ENCODE measurements at places on chromosomes 12 and 14.

DNA sequence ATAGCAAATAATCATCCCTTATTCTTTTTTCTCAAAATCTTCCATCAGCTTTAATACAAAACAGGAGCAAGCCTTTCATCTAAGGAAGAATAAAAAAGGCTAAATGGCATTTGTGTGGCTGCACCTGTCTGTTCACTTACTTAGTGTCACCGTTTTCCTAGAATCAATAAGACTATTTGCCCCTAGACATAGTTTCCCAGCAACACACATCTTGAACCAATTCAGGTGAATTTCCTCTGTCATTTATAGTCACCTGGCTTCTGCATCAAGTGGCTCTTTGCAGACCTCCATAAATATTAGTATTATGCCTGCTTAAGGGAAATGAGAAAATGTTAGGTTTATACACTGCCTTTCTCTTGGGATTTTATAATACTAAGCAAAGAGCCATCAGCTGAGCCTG lies 17.4 kb upstream of the GCH1 start:
- no peak for DNase-seq

DNA sequence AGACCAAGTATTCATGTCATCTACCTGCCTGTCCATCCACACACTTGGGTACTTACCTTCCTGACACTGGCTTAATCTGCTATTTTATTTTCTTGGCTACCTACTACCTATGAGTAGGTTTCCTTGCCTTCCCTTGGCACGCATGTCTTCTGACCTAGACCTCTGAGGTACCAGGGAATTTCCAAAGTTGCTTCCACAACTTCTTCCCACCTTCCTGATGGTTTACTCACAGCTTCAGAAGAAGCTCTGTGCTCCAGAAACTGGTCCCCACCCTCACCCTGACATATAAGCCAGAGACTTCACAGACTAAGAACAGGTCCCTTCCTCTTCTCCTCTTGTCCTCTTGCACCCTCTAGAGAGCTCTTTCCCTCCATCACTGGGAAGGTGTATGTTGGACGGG lies 35.7 kb upstream of the DDX11 start:
- DNase-seq: no peak

DNA sequence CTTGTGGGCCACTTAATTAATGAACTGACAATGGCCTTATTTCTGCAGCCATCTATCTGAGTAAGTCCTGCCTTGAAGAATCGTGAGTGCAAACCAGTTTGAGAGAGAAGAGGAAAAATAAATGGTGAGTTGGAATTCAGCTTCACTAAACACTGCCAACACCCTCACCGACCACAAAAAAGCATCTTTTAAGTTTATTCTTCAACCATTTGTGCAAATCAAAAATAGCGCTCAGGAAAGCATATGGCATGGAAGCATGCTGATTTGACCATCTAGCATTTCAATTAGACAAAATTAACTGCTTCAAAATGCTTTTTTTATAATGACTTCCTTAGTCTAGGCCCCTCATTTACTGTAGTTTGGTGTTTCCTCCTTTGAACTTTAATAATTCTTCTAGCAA lies 294.0 kb downstream of the PPFIA2 start:
- no peak for DNase-seq

DNA sequence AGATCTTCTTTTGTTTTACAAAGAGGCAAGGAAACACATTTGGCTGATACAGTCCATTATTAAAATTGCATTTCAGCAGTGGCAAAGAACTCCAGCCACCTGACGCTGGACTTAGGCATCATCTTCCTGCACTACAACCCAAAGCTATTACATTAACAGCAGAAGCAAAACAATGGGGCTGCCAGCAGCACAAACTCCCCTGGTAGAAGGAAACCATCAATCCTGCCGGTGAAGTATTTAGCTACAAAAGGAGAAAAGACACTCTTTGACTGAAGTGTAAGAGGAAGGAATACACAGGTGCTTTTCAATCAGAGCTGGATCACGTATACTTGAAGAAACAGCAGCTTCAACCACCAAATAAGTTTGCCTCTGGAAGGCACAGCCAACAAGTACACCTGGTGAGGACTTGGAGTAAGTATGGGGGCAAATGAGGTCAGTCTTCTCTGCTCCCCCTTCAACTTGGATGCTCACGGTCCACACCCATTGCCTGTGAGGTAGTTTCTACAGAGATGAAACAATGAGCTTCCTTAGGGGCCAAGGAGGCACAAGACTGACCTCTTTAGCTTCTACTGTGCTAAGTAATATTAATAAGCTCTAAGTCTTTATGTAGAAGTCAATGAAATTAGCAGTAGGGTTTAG lies 125.9 kb upstream of the FOXN3 start:
- DNase-seq: no peak

DNA sequence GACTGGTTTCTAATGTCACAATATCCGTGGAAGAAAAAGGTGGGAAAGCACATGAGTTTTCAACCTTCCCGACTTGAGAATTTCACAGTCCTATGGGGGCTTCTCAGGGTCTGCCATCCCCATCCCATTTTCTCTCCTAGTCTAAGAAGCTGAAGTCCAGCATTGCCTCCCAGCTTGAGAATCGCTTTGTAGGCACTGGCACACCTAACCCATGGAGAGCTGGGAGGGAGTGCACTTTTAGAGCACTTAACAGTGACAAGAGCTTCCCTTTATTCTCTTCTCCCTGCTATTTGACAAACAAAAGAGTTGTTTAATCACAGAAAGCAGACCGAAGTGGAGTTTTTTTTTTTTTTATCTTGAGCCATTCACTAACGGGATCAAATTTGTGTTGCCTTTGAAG lies 22.8 kb upstream of the SRRM4 start:
- no peak for DNase-seq

DNA sequence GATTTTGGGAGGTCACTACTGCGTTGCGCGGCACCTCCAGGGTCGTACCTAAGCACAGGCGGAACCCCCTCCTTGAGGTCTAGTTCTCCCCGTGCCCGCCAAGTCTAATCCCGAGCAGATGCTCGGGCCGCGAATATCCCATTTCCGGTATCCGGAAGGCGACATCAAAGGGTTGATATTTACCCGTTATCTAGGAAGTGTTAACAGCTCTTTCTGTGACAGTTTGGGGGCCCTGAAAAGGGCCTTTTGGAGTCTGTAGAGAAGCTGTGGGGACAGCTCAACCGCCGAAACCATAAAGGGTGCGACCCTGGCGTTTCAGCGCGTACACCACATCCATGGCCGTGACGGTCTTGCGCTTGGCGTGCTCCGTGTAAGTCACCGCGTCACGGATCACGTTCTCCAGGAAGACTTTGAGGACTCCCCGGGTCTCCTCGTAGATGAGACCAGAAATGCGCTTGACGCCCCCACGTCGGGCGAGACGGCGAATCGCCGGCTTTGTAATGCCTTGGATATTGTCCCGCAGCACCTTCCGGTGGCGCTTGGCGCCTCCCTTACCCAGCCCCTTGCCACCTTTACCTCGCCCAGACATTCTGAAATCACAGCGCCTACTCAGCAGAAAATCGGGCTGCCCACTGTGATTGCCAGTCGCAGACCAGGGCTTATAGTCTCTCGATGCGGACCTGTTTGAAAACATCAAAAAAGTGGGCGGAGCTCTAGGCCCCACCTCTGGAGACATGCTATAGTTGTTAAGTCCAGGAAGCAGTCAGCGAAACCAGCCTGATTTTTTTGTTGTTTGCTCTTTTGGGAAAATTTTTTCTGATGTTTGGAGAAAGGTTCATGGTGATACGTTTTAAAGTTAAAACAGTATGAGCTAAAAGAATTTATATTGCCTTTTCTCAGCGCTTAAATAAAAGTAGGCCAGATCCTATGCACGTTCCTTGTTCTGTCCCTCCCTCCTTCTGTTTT lies 32.5 kb downstream of the WBP11 start:
- peak; percentile 92 for DNase-seq

- no peak for DNase-seq
Measured at GRCh38 chr12:6852651-6853354, 853 bp downstream of the USP5 start.

DNA sequence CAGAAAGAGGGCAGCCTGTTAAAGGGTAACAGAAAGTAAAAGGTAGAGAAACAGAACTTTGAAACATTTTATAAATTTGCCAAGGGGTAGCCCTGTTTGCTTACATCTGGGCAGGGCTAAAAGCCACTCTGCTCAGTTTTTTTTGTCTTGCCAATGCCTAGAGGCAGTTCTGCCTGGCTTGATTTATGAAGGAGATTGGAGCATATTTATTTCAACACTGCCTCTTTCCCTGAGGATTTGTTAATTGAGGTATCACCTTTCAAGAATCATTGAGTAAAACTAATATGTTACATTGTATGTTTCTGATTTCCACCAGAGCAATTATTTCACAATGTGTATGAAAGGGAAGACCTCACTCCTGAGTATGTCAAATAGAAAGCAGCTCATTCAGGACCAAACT lies 160.8 kb downstream of the GXYLT1 start:
- no peak for DNase-seq

DNA sequence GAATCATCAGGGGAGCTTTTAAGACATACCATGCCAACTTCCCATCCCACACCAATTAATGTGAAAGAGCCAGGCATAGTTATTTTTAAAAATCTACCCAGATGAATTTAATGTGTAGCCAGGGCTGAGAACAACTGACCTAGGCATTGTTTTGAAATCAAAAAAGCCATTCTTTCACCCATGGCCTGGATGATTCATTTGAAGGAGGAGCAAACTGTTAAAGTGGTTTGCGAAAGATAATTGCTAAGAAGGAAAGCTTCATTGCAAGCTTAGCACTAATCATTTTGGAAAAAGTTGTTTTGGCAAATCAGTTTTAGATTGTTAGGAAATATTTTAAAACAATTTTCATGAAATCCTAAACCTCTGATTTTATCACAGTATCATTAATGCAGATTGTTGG lies 2.1 kb upstream of the GTSF1 start:
- peak; percentile 72 for DNase-seq

- peak; percentile 94 for DNase-seq
Measured at GRCh38 chr14:22071006-22071405, 397.4 kb upstream of the OR4E1 start.

- DNase-seq: no peak
Measured at GRCh38 chr12:29334937-29335336, 46.0 kb downstream of the ERGIC2 start.

- DNase-seq: no peak
Measured at GRCh38 chr12:50187084-50187900, 20.1 kb upstream of the CERS5 start.

- DNase-seq: peak; percentile 80
Measured at GRCh38 chr14:31770271-31770670, 209.1 kb downstream of the NUBPL start.

DNA sequence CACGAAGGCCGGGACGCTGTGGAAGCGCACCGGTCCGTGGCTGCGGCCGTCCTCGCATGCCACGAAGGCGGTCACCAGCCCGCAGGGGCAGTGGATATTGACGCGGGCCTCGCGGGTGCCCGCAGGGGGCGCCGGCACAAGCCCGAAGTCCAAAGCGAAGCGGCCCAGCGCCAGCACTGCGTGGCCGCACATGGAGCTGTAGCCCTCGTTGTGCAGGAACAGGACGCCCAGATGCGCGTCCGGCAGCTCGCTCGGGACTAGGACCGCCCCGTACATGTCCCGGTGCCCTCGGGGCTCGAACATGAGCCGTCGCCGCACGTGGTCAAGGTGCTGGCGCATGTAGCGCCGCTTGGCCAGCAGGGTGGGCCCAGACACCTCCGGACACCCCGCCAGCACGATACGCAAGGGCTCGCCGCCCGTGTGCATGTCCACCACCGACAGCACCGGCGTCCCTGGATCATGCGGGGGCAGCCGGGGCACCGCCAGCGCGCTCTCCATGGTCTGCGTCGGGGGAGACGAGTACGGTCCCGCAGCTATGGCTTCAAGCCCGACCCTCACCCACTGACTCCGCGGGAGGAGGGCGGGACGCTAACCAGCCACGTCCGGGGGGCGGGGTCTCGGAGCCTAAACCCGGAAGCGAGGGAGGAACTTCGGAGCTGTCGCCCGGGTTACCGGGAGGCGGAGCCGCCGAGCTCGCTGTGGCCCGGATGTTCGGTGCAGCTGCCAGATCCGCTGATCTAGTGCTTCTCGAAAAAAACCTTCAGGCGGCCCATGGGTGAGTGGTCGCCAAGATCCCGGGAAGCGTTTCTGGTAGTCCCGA lies at the start of the genes JKAMP and L3HYPDH:
Gene JKAMP (plus strand): TSS at position 699 of the 820 bp plus-strand sequence. CDS start 73 bp downstream, at position 772.
Gene L3HYPDH (minus strand): TSS at position 590 of the 820 bp plus-strand sequence. CDS start 92 bp downstream, at position 498.
- DNase-seq: peak; percentile 92

DNA sequence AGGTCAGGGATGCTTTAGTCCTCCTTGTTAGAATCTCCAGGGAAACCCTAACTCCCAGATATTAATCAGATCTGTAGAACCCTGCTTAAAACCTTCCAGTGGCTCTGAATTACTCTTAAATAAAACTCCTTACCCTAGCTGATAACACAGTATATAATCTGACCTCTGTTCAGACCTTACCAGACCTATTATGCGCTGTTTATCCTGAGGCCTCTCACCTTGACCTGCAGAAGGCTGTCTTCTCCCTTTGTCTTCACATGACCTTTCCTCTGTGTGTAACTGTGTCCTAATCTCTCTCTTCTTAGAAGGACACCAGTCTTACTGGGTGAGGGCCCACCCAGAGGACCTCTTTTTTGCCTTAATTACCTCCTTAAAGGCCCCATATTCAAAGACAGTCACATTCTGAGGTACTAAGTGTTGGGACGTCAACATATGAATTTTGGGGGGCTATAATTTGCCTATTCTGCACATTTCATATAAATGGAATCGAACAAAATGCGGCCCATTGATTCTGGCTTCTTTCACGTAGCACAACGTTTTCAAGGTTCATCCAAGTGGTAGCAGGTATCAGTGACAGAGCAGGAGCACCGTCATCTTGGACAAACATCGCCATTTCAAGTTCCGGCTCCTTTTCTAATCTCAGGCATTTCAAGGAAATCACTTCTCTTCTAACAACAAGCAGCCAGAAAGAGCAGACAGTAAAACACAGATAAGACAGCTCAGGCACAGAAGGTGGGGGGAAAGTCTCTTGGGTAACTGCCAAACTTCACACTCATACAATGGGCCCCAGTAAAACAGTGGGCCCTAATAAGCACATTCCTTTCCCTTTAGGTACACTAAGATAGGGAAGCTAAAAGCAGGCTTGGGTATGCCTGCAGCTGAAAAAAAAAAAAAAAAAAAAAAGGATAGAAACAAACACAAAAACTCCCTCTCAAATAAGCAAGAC lies 200.2 kb upstream of the NUDT4 start:
- DNase-seq: no peak

GRCh38 chr12:13386323-13387039 lies 190.0 kb downstream of the EMP1 start:
- no peak for DNase-seq

- no peak for DNase-seq
Measured at GRCh38 chr12:101619858-101620761, 25.3 kb downstream of the MYBPC1 start.

DNA sequence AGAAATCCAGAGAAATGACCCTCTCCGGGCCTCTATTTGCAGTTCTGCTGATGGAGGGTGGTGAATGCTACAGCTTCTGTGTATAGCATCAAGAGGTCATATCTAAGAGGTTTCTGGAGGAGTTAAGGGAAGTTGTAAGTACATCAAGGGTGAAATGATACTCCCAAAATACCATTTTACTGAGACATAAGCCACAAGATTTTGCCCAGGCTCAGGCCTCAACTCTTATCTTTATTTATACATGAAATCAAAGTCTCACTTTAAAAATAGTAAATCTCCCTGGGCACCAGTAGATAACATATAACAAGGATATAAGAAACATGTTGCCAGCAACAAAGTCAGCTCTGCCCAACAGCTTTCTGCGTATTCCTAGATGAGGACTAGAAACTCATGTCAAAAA lies 40.4 kb downstream of the NIN start:
- peak; percentile 26 for DNase-seq

All from MV-4-11 (cell line).